ENCODE measurements at places on chromosomes 2 and 18. TPM values are rescaled to one million over a fixed set of nuclear protein-coding genes. Genes with fewer than 3 reads are reported as not detected.

CNGA3 gene
- total RNA-seq, result not detected

OBSL1 gene
- total RNA-seq, result 0.32 TPM

EFHD1 gene
- total RNA-seq, result 0.58 TPM

AKAIN1 gene
- not detected for total RNA-seq

BBS5 gene
- total RNA-seq, result 1.7 TPM

PID1 gene
- 0.56 TPM for total RNA-seq

- H3K4me1 ChIP-seq, result no peaks in the 10 kb centered on the region
- no peaks in the 10 kb centered on the region for H3K36me3 ChIP-seq
- H3K27ac ChIP-seq, result no peak overlapping the region
- H3K27me3 ChIP-seq, result no peaks in the 10 kb centered on the region
- H3K4me3 ChIP-seq, result no peak overlapping the region
- DNase-seq, result no peak
Observed at GRCh38 chr18:38718365-38718901, 1152.8 kb upstream of the CELF4 start.

GRCh38 chr2:199848389-199849130 lies 2.4 kb downstream of the FTCDNL1 start:
- H3K27ac ChIP-seq, result no peak overlapping the region
- H3K27me3 ChIP-seq, result no peaks in the 10 kb centered on the region
- H3K36me3 ChIP-seq, result no peaks in the 10 kb centered on the region
- H3K4me3 ChIP-seq, result no peak overlapping the region

DNA sequence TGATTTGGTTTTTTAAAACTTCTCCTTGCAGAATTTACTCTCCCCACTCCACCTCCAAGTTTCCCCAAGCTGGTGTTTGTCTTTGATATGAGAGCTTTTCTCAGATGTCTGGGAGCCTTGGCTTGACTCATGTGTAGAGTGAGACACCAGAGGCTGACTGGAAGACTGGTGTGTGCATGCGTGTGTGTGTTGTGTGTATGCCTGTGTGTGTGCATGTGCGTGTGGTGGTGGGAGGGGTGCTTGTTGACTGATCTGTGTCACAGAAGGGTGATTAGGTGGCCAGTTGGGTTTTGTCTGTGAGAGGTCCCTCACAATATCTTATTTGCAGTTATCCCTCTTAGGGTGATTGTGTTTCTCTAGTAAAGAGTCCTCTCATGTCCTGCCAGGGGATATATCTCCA lies 50.5 kb upstream of the HPCAL1 start:
- no peak overlapping the region for H3K27ac ChIP-seq
- no peaks in the 10 kb centered on the region for H3K27me3 ChIP-seq
- DNase-seq, result no peak
- H3K4me3 ChIP-seq, result no peak overlapping the region

DNA sequence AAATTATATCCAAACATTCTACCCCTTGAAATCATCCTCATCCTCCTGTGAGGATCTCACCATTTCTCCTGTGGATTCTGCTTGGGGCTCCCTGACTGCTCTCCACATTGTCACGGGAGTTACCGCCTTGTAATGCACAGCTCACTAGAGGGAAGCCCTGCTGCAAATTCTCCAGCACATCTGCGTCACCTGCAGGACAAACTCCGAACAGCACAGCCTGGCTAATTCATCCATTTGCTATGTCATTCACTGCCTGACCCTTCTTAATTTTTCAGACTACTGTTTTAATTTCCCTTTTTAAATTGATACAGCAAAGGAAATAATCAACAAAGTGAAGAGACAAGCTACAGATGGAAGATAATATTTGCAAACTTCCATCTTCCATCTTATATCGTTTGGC lies 627.4 kb downstream of the FBXO15 start:
- H3K4me1 ChIP-seq, result no peaks in the 10 kb centered on the region
- no peak for DNase-seq
- H3K27ac ChIP-seq, result no peak overlapping the region
- H3K27me3 ChIP-seq, result no peaks in the 10 kb centered on the region

METAP1D gene
- 2.8 TPM for total RNA-seq
